ENCODE measurements at places on chromosomes 16 and 17. TPM values are rescaled to one million over a fixed set of nuclear protein-coding genes. Genes with fewer than 3 reads are reported as not detected.

Gene FBXL16
- total RNA-seq: under 0.01 TPM

Gene TEKT5
- total RNA-seq: not detected

Gene KRTAP1-5
- not detected for total RNA-seq

Gene MYL11
- total RNA-seq: not detected

Gene SULT1A2
- total RNA-seq: not detected

Gene ARHGAP44
- 0.39 TPM for total RNA-seq

Gene SMIM36
- not detected for total RNA-seq

Gene NUBP2
- 76.7 TPM for total RNA-seq

Gene LGALS9
- total RNA-seq: 26.1 TPM

Gene ENDOV
- total RNA-seq: 26.9 TPM

Gene SLC52A1
- 0.25 TPM for total RNA-seq

Gene MRPL38
- total RNA-seq: 35.4 TPM

Gene FAM117A
- total RNA-seq: 8.2 TPM

Gene HOXB4
- 0.90 TPM for total RNA-seq

Gene CBFA2T3
- not detected for total RNA-seq

Gene SLFN13
- 3.2 TPM for total RNA-seq

Gene LITAFD
- not detected for total RNA-seq

Gene CES1
- not detected for total RNA-seq

Gene INO80E
- total RNA-seq: 13.0 TPM

Gene HSD17B1
- total RNA-seq: 0.39 TPM

Gene TEX19
- total RNA-seq: not detected

All from dermis microvascular lymphatic vessel endothelial cell (primary cell).